ENCODE measurements at places on chromosomes 12 and 14.

- no peak for DNase-seq
Measured at GRCh38 chr12:119239040-119239439, 60.3 kb downstream of the HSPB8 start.

DNA sequence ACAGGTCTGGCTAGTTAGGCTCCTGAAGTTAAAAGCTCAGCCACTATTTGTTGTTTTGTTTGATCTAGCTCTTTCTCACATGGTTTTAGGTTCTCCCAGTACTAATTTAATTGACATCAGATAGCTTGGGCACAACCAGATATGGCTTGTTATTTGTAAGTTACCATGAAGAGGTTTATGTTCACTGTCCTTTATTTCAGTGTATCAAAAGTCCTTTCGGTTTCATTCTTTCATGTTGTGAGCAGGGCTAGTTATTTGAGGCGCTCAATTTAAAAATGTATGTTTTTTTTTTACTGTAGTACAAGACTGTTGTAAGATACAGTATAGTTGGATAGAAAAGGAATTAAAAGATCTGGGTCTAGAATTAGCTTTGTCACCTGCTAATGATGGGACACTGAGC is 7.0 kb downstream of the GPX2 start:
- DNase-seq = no peak

GRCh38 chr12:121697093-121697698 is 15.4 kb upstream of the TMEM120B start:
- no peak for DNase-seq

- DNase-seq = no peak
Measured at GRCh38 chr14:92555465-92556111, 42.0 kb downstream of the RIN3 start.

GRCh38 chr14:60204843-60205774 is 39.9 kb upstream of the DHRS7 start:
- no peak for DNase-seq

- no peak for DNase-seq
Measured at GRCh38 chr12:14408208-14408607, 42.7 kb downstream of the ATF7IP start.

DNA sequence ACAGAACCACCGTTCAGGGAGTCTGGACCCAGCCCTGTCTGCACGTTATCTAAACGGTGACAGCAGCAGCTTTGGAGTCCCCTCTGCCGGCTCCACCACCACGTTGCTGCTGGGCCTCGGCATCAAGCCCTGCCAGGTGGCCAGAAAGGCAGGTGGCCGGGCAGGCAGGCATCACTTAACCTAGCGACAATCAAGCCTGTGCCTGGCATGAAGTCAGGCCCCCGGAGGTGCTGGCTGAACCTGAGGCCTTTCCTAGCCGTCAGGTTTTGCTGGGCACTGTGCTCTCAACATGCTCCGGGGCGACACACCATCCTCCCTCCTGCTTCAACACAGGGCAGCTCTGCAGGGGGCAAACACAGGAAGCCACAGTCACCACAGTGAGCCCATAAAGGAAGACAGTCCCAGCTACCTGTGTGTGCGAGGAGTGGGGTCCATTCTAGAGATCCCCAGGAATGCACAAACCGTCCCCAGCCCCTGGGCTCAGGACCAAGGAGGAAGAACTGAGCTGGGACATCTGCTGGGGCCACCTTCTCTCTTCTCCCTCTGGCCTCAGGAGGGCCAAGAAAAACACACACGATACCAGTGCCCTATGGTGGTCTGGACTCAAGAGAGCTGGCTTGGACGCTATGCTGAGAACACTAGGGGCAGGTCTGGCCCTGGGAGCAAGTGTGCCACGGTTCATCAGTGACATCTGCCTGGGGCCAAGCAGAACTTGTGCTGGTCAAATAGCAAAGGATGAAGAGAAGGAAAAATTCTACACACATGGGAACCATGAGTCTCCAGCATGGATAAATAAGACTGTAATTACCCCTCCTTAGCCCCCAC is 44.7 kb downstream of the CCDC88C start:
- no peak for DNase-seq

GRCh38 chr14:95318399-95319311 is 1.1 kb downstream of the CLMN start:
- no peak for DNase-seq

- DNase-seq = no peak
Measured at GRCh38 chr12:86091681-86092080, 164.5 kb downstream of the MGAT4C start.

DNA sequence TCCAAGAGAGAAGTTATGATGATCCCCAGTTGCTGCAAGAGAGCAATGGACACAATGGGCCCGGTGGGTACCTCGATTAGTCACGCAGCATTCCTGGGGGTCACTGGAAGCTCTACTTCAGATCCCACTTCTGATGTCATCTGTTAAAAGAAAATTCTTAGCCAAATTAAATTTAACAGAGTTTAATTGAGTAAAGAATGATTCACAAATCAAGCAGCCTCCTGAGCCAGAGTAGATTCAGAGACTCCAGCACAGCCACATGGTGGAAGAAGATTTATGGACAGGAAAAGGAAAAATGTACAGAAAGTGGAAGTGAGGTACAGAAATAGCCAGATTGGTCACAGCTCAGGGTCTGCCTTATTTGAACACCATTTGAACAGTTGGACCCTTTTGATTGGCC is 107.5 kb downstream of the SPTSSA start:
- no peak for DNase-seq

GRCh38 chr12:100867639-100868393 is 73.2 kb downstream of the ANO4 start:
- DNase-seq = no peak

All from activated T-cell treated with anti-CD3 and anti-CD28 coated beads for 48 hours (primary cell).